ENCODE measurements at places on chromosomes 7 and 10.

- DNase-seq = no peak
These were observed 222.8 kb downstream of the GALNT17 start for GRCh38 chr7:71354716-71355115.

DNA sequence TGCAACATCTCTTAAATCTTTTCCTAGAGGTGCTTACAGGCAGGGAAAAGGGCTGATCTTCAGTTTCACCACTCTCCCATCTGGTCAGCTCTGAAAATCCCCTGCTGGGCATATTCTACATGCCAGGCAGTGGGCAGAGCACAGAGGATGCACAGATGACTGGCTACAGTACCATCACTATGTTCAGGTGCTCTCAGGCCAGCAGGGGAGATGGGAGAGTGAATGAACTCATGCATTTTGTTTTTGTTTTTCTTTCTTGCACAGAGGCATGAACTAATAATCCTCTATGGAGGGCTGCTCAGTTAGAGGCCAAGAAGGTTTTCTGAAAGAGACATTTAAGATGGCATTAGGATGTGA is 19.3 kb downstream of the ELMO1 start:
- no peak for DNase-seq

GRCh38 chr7:91169830-91170191 is 94.4 kb upstream of the FZD1 start:
- no peak for DNase-seq

DNA sequence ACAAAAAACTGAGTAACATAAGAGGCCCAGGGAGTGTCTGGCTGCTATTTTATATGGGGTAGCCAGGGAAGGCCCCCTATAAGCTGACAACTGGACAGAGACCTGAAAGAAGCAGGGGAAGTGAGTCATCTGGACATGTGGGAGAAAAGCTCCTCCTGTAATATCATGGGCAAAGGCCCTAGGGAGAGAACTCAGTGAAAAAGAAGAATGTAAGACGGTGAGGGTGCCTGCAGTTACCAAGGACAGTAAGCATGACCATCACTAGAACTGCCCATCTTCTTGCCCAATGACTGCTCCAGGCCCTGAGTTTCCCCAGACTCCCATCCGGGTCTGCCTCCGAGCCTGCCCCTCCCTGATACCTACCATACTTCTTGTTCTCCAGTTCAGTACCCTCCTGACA is 2.3 kb downstream of the ELMO1 start:
- DNase-seq = no peak

DNA sequence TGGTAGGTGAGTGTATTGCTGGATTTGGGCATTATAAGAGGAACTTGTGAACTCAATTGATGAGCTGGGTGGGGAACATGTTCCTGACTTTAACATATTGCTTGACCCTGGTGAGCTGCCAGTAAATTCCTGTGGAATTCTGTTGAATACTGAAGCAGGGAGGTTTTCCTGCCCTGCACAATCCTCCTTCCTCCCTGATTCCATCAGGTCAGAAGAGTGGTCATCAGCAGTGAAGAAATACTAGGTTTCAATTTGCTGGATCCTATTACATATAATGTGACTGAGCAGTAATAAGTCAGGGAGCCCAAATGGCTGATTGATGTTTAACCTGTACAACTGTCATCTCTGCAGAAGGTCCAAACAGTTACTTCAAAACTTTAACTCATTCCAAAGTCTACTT is 581.2 kb downstream of the SUGCT start:
- DNase-seq = no peak

DNA sequence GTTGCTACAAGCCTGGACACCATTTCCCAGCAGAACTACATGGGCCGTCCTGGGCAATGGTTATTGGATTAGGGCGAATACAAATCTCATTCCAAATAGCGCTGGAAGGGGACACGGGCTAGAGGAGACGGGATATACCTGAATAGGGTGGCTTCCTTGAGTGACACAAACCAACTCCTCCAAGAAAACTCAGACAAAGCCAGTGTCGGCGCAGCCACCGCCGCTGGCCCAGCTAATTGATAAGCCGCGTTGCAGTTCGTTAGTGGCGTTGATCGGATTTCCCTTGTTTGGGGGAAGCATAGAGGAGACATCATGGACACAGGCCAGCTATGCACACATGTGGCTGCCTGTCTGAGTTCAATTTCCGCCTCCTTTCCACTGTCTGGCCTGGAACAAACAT is 55.7 kb downstream of the EBF3 start:
- no peak for DNase-seq

- DNase-seq = peak; percentile 48
These were observed 45.6 kb upstream of the SCIN start for GRCh38 chr7:12524794-12525386.

GRCh38 chr7:148436135-148436534 is 154.4 kb upstream of the C7orf33 start:
- no peak for DNase-seq

GRCh38 chr10:95693071-95693667 is 558 bp downstream of the TCTN3 start:
- no peak for DNase-seq

DNA sequence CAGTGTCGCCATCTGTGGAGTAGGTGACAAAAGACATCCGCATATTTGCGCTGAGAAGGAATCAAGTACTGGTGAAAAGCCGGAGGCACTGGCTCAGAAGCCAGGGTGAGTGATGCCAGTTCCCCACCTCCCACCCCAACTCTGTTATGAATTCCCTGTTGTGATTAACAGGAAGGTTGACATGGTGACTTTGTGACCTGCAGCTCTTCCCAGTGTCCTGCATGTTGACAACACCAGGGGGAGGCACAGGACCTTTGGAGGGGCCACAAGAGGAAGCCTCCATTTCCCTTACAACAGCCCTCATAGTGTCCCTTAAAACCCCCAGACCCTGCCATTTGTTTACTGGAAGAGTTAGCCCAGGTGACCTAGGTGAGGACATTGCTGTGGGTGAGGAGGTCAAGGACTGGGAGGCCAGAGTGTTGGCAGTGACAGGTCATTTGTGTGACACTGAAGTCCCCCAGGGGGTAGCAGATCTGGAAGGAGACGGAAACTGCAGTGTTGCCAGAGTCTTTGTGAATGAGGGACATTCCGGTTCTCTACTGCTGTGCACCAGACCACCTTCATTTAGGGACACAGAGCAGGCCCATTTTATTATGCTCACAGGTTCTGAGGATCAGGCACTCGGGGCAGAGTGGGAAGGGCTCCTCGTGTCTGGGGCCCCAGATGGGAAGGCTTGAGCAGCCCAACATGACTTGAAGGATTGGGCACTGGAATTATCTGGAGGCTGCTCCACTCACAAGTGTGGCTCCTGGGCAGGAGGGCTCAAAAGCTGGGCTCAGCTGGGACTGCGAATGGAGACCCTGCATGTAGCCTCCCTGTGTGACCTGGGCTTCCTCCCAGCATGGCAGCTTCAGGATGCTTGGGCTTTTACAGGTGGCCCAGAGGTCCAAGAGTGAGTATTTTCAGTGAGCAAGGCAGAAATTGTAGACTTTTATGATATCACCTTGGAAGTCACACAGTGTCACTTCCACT is 13.0 kb upstream of the ANTXRL start:
- DNase-seq = no peak

GRCh38 chr10:72736176-72736827 is 44.4 kb downstream of the MCU start:
- DNase-seq = no peak

- no peak for DNase-seq
These were observed 38.1 kb upstream of the CCDC6 start for GRCh38 chr10:59944339-59944935.

- DNase-seq = no peak
These were observed 28.5 kb downstream of the CHCHD3 start for GRCh38 chr7:133053321-133053891.

DNA sequence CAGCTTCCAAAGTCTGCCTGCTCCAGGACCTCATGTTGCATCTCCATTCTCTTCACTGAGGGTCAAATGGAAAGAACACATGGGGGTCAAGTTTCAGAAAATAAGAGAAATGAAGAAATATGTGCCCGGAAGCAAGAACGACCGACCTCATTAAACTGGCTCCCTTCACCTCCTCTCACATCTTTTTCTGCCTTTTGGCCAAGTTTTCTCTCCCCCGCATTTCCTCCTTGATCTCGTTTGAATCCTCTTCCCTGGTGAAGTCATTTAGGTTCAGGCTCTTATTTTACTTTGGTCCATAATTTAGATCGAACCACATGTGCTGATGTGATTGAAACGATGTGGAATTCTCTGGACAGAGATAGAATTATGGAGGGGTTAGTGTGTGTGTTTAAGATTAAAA is 44.2 kb downstream of the EGFR start:
- DNase-seq = no peak

DNA sequence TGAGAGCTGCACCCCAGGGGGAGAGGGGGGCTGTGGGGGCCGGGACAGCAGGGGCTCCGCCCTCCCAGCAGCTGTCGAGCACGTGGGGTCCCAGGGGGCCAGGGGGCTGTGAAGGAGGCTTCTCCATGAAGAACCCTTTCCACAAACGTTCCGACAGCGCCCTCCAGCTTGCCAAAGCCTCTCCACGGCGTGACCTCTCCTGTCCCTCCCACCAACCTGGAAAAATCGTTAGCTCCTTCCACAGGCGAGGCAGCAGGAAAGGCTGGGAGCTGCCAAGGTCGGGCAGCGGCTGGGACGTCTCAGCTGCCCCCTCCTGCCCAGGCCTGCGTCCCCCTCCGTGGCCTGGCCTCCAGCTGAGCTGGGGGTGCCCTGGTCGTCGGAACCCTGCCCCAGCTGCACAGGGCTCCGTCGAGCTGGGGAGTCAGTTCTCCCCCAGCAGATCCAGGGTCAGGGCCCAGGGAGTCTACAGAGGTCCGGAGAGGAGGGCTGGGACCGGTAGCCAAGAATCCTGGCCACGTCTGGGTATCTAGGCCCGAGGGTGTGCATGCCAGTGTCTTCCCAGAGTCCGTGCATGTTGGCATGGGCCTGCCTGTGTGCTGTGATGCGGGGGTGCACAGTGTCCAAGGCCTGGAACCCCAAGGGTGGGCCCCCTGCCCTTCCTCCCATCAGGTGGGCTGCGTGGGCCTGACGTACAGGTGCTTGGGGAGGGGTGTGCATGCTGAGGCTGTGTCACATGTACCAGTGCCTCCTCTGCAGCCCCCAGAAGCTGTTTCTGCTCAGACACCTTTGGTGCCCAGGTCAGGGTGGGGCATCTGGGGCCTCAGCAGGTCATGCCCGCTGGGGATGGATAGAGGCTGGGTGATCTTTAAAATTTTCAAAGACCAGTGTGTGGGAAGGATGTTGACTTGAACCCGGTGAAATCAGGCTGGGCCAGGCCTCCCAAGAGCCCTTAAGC is 66.5 kb downstream of the UNCX start:
- no peak for DNase-seq

DNA sequence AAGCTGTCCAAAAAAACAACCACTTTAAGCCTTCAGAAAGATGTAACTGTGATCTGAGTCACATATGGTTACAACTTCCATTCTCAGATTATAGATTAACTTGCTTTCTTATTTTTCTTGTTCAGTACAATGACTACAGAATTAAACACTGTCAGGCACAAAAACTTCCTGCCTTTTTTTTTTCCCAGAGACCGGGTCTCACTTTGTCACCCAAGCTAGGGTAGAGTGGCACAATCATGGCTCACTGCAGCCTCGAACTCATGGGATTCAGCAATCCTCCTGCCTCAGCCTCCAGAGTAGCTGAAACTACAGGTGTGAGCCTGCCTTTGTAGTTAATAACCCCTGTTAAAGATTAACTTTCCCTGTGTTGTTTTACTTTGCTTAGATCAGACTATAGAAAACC is 163.2 kb downstream of the AVL9 start:
- no peak for DNase-seq

DNA sequence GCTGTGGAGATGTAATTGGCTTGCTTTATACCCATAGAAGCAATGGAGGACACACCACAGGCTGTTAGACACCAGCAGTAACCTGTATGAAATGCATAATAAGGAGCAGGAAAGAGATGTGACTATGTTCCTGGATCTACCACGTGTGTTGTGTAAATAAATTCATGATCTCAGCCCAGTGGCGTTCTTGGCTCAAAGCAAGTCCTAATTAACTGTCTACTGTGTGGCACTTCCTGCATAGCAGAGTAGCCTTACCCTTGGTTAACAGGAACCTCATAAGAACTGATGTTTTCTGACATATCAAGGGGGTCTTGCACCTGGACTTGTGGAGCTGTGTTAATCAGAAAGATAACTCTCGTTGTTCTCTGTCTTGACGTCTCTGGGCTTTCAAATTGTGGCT is 25.7 kb upstream of the FAM180A start:
- DNase-seq = no peak

GRCh38 chr10:78931321-78932053 is 137.3 kb upstream of the ZMIZ1 start:
- no peak for DNase-seq

GRCh38 chr7:138854115-138854645 is 56.2 kb upstream of the ATP6V0A4 start:
- DNase-seq = no peak

DNA sequence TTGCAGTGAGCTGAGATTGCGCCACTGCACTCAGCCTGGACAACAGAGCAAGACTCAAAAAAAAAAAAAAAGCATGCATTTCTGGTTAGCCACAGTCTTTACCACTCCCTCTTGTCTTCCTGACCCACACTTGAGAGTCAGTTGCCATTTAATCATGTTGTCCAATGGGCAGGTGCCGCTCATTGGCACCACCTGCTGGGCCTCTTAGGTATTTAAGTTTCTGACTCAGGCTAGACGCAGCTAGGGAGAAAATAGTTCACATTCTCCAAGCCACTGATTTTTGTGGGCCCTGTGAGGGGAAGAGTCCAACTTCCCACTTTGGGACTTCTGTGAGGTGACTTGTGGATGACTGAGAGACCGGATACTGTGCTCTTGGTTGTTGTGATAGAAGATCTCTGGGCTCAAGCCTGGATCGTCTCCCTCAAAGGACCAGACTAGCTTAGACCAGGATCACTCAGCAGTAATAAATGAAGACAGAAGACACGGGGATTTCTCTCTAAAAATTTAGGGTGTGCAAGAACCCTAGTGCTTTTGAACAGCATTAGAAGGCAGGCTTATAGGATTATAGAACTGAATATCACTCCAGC is 26.8 kb upstream of the SORCS3 start:
- no peak for DNase-seq

GRCh38 chr10:95506056-95506737 is 55.0 kb downstream of the SORBS1 start:
- DNase-seq = no peak

- DNase-seq = no peak
These were observed 221.5 kb upstream of the CELF2 start for GRCh38 chr10:10796061-10796773.

GRCh38 chr7:2542916-2543871 is 12.1 kb downstream of the BRAT1 start:
- no peak for DNase-seq

GRCh38 chr7:44762726-44763522 is 14.3 kb downstream of the ZMIZ2 start:
- no peak for DNase-seq
